ENCODE measurements at places on chromosomes 12 and 14. TPM values are rescaled to one million over a fixed set of nuclear protein-coding genes. Genes with fewer than 3 reads are reported as not detected.

- DNase-seq: no peak
- peaks cover 69% of the 10 kb centered on the region for H3K36me3 ChIP-seq
- no peak overlapping the region for H3K4me3 ChIP-seq
- no peak overlapping the region for H3K27ac ChIP-seq
- H3K4me1 ChIP-seq: peaks cover 33% of the 10 kb centered on the region
- no peaks in the 10 kb centered on the region for H3K27me3 ChIP-seq
Observed at GRCh38 chr14:91307652-91308051, 63.1 kb upstream of the GPR68 start.

Gene ADCY4
- 1.5 TPM for total RNA-seq

DNA sequence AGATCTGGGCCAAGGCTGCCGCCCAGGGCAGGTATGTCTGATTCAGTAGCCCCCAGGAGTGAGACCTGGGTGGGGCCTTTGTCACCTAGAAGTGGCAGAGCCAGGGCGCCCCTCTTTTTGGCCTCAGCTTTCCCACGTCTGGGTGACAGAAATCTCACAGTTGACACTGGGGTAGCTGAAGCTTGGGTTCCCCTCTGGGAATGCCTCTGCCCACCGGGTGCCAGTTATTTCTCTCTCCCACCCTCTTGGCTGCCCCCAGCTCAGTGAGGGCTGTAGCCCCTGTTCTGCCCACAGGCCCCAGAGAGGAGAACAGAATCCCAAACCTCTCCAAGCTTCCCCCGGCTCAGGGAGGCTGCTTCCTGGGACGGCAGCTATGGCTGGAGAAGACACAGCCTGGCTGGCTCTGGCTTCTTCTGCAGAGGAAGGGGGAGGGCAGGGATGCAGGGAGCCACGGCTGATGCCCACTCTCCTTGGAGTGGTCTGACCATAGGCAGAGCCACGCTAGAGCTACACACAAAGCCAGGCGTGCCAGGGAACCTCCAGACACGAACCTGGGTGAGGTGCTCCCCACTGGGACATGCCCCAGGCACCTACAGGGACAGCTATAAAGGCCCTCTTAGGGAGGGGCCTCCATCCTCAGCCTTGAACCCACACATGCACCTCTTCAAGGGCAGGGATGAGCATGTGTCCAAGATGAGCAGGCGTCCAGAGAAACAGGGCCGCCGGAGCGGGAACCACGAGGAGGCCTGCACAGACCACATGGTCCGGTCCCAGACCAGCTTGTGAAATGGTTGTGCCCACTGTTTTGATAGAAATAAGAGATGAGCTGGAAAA lies 51.7 kb downstream of the BEGAIN start:
- H3K27me3 ChIP-seq: no peaks in the 10 kb centered on the region
- no peak for DNase-seq
- H3K36me3 ChIP-seq: no peaks in the 10 kb centered on the region
- no peak overlapping the region for H3K27ac ChIP-seq
- no peaks in the 10 kb centered on the region for H3K4me1 ChIP-seq

DNA sequence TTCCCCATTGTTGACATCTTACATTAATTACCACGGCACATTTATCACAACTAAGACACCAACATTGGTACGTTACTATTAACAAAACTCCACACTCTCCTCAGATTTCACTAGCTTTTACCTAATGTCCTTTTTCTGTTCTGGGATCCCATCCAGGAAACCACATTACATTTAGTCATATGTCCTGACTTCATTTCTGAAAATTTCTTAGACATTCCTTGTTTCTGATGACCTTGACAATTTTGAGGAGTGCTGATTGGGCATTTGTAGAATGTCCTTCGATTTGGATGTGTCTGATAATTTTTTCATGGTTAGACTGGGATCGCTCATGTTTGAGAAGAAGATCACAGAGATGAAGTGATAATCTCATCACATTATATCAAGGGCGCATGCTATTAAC lies 34.6 kb upstream of the ACSM4 start:
- no peak overlapping the region for H3K4me3 ChIP-seq
- no peak for DNase-seq
- H3K27ac ChIP-seq: no peak overlapping the region
- H3K27me3 ChIP-seq: no peaks in the 10 kb centered on the region
- H3K36me3 ChIP-seq: no peaks in the 10 kb centered on the region

DNA sequence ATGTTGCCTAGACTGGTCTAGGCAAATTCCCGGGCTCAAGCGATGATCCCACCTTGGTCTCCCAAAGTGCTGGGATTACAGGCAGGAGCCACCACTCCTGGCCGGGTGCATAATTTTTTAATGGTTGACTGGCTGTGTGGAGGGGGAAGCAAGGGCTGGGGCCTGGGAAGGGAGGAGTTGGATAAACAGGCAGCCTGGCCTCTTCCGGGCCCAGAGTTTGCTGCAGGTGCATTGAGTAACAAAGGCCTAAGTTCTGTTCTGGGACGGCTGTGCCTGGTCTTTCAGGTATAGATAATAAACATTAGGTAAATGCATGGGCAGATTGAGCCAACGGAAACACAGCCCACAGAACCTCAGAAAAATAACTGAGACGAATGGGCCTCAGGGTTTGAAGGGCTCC lies 191.3 kb upstream of the TBX3 start:
- no peaks in the 10 kb centered on the region for H3K4me1 ChIP-seq
- no peak for DNase-seq
- H3K4me3 ChIP-seq: no peak overlapping the region
- H3K36me3 ChIP-seq: no peaks in the 10 kb centered on the region
- no peaks in the 10 kb centered on the region for H3K27me3 ChIP-seq
- no peak overlapping the region for H3K27ac ChIP-seq

DNA sequence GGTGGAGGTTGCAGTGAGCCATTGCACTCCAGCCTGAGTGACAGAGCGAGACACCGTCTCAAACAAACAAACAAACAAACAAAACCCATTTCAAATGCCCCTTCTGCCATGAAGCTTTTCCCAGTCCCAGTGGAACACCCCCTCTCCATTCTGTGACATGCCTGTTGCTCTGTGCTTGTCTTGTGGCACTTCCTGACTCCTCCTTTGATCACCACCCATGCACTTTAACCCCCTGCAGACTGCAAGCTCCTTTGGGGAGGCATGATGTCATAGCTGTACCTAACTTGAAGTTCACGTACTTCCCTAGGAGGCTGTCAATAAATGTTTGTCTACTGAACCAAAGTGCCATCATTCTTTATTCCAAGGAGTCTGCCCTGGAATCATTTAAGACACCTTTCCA lies 64.7 kb downstream of the TMCC3 start:
- no peak overlapping the region for H3K27ac ChIP-seq
- no peaks in the 10 kb centered on the region for H3K27me3 ChIP-seq
- H3K36me3 ChIP-seq: no peaks in the 10 kb centered on the region
- no peaks in the 10 kb centered on the region for H3K4me1 ChIP-seq
- no peak overlapping the region for H3K4me3 ChIP-seq

- H3K27ac ChIP-seq: no peak overlapping the region
- H3K36me3 ChIP-seq: no peaks in the 10 kb centered on the region
- DNase-seq: no peak
- no peaks in the 10 kb centered on the region for H3K27me3 ChIP-seq
- H3K4me3 ChIP-seq: no peak overlapping the region
Observed at GRCh38 chr14:85531141-85531586, 1.2 kb downstream of the FLRT2 start.

Gene CAPZA3
- total RNA-seq: not detected

DNA sequence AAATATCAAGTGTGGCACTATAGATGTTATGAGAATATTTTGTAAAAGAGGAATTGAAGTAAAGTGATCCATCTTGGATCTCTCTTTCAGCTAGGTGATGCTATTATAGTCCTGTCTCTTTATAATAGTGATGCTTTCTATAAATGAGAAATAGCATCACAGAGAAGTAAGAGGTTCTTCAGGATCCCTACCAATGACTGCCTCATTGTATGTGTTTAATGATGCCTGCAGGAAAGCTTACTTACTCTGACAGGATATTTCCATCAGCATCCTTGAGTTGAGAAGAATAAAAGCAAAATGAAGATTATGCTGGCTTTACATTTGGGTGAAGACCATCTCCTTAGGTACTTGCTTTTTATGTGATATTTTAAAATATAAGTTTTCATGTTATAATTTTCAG lies 846.0 kb upstream of the LRFN5 start:
- H3K27ac ChIP-seq: no peak overlapping the region
- no peaks in the 10 kb centered on the region for H3K4me1 ChIP-seq
- H3K36me3 ChIP-seq: no peaks in the 10 kb centered on the region
- DNase-seq: no peak
